ENCODE measurements at places on chromosomes 12 and 14.

GRCh38 chr12:105765053-105766014 lies 373.4 kb downstream of the NUAK1 start:
- no peak for DNase-seq

DNA sequence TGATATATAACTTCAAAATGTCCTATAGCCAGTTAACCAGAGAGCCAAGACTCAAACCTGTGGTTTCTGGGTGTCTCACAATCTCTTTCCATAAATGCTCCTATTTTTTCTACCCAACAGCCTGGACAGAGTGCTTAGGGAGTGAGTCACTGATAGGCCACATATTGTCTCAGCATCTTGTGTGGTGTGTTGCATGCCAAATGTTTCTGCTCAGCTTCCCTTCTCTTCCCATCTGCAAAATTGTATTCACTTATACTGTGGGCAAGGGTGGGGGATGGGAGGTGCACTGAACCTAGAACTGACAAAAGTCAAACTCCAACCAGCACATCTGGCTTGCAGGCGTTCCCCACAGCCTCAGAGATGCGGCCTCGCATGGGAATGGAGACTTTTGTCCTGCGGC lies 123.3 kb downstream of the KCNA5 start:
- peak; percentile 83 for DNase-seq

- no peak for DNase-seq
Measured at GRCh38 chr14:90491911-90492531, 95.2 kb downstream of the CALM1 start.

GRCh38 chr12:85130646-85131045 lies 94.5 kb downstream of the LRRIQ1 start:
- DNase-seq: no peak

DNA sequence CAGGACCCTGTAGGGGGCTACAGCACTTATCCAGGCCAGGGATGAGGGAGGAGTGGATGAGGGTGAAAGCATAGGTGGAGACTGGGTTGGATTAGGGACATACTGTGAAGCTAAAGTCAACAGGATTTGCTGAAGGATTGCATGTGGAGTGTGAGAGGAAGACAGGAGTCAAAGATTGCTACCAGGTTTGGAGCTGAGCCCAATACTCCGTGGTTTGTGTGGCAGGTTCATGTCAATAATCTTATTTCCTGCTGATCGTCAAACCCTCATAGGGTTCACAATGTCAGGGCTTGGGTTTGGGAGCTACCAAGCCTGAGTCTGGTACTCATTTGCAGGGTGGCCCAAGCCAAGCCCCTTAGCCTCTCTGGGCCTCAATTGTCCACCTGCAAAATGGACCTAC lies 77.1 kb upstream of the PLXNC1 start:
- DNase-seq: no peak

DNA sequence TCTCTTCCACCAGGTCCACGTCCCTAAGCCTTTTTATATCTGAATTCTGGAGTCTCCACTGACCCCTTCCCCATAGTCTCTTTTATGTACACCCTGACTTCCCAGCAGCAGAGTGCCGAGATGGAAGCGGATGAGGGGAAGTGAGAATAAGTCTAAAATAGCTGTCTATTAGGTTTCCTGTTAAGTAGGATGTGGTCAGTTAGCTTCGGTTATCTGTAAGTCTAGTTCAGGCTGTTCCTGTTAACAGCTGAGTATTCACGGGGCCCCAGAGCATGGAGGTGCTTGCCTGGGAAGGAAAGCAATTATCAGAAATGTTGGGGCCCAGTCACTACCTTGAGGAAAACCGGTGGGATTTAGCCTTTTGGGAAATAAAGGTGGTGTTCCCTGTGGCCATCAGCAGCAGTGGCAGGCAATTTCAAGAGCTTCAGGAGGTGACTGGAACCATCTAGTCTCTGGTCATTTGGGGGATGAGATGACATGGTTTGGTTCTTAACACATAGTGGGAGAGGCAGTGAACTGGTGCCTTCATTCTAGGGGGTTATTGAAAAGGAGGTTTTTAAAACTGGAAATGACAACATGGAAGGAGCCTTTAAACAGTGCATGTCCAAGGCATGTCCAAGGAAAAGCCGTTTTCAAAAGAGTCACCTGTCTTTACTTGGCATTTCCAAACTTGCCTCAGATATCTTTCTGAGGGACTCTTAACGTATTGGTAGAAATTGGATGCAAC lies 21.8 kb downstream of the CHST11 start:
- no peak for DNase-seq

DNA sequence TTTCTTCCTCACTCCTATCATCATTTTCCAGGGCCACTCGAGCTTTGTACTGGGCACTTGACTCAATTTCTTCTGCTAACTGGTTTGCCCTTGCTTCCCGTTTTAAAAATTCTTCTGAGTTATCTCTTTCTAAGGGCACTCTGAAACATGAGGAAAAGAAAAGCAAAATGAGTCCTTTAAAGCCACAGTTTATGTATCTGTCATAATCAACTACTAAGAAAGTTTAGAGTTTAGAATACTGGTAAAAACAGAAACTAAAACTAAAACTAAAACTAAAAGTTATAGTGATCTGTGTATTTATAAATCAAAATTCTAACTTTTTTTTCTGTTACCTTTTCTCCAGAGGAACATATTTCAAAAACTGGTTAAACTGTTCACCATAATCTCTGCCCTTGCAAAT lies 79.2 kb downstream of the ATXN2 start:
- no peak for DNase-seq

- DNase-seq: peak; percentile 66
Measured at GRCh38 chr12:80551897-80552296, 107.9 kb downstream of the PTPRQ start.

DNA sequence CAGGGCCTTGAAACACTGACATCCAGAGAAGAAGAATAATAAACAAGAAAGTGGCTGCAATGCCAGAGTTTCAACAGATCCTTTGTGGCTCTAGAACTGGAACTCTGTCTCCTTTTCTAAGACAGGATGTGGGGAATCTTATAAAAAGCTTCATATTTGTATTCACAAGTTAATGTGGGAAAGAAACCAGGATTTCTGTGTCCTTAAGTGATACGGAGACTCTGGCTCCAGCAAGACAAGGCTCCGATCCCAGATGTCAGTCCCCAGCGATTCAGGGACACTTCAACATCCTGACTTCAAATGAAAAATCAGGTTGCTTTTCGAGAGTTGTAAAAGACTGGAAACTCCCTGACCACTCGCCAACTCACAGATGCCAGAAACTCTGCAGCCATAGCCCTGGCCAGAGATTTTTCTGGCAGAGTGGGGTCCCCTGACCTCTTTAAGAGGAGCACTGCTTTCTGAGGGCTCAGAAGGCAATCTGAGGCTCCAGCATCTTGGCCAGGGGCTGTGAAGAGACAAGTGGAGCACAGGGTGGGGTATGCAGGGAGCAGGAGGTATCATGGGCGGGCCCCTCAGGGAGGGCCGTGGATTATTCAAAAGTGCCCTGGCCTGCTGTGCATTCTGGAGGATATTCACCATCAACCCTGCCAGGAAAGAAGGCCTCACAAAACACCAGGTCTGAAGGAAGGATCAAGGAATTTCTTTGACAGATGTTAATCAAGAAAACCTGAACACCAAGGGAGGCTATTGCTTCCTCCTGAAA lies 53.3 kb downstream of the TMX1 start:
- DNase-seq: no peak

DNA sequence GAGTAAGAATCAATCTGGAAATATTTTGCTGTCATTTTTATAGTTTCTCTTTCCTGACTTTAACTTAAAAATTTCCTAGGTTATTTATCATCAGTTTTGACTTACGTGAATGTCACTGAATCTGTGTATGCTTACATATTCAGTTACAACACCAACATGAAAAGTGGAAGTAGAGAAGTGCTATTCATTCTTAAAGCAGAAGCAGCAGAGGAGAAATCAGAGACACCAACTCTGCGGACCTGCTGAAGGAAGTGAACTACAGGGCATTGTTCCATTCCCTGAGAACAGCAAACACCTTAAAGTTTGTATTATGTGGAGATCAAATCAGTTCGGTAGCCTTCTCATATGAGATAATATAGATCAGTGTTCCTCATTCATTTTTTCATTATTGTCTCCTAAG lies 34.1 kb downstream of the RAD51B start:
- DNase-seq: no peak

- peak; percentile 67 for DNase-seq
Measured at GRCh38 chr12:45966486-45966885, 23.9 kb downstream of the SCAF11 start.

DNA sequence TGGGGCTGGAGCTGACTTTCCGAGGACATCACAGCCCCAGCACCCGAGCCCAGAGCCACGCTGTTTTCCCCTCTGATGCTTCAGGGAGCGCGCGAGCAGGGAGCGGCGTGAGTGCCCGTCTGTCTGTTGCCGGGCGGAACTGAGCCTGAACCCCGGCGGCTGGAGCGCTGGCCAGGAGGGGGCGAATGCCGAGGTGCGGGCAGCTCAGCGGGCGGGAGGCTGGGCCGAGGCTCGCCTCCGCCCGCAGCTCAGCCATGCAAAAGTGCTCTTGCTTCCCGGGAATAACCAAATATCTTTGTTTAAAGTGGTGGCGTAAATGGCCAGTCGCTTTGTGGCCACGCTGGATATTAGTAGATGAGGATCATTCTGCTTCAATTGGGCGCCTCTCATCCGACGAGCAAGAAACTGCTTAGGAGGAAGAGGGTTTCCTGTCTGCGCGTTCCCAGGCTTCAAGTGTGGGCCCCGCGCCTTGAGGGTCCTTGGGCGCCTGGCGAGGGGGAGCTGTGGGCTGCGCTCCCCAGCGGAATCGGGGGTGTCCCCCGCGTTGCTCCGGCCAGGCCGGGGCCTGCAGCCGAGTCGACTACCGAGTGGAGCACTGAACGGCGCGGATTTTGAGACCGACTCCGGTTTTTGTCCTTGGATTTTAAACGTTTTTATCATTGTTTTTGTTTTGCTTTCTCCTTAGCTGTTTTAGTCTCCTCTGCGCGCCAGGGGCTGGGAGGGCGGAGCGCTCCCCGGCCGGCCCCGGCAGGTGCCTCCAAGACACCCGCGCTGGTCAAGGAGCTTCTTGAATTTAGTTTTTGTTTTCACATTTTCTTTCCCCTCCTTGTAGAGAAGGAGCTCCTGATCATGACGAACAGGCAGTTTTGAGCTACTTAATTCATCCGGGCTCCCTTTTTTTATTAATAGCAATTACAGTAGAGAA lies 831 bp upstream of the NKX2-1 start:
- no peak for DNase-seq
